CD4-positive, alpha-beta T cell treated with Interferon alpha-2 for 1 hour (primary cell): ENCODE measurements at places on chromosomes 12 and 14.
A peak's percentile ranks its signal among the peaks of the same experiment; 100 is the strongest.

GRCh38 chr14:72454388-72455160, 439.3 kb downstream of the DPF3 start:
- no peak for DNase-seq

DNA sequence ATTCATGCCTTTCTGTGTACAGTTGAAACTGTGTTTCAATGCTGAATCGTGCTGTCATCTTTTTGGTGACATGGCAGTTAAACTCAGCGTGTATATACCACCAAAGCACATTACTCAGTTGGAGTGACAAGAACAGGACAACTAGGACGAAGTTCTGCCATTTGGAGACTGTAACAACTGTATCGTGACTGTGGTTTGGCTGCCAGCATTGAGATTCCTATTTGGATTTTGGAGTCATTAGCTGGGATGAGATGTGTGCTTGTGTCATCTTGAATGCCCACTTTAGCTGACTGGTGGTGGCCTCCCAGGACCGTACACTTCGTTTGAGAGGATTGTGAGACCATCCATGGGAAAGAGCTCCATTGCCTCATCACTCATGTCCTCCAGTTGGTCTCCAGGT, 42.9 kb downstream of the FBXL14 start:
- no peak for DNase-seq

DNA sequence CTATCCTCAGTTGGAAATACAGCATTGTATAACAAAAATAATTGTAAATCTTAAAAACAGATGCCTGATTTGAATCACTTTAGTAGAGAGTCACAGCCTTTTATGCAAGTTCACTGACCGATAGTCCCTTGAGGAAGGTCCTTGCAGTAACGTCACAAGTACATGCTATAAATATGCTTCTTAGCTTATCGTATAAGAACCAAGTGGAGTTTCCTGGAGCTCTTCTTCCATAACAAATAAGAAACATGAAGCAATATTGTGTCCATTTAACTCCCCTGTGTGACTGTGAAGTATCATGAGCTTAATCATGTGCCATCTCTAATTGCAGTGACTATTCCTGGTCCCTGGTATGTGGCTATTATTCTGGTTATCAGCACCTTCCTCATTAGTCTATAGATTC, 107.9 kb downstream of the SLC38A4 start:
- DNase-seq = no peak

- no peak for DNase-seq
These were observed 8.3 kb downstream of the MAP4K5 start for GRCh38 chr14:50524060-50524459.

- DNase-seq = no peak
These were observed 334.9 kb downstream of the RMST start for GRCh38 chr12:97797473-97797872.

- DNase-seq = peak; percentile 97
These were observed at the start of gene OAS2 for GRCh38 chr12:112978163-112979040. TSS of gene OAS2 (plus strand) at chr12:112978519. CDS start at chr12:112978609, 90 bp downstream.

DNA sequence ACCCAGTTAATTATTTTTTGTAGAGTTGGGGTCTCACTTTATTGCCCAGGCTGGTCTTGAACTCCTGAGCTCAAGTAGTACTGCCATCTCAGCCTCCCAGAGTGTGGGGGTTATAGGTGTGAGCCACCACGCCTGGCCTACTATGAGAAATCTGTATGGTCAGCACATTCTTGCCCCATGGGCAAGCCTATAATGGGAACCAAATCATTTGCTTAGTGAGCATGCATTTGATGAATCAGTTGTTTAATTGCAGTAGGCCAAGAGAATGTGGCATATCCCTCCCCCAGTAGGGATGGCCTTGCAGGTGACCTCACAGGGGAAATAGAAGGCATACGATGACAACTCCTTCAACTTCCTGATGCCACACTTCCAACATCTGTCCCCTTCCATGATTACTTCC, 122.7 kb downstream of the DIP2B start:
- DNase-seq = no peak

GRCh38 chr12:70741256-70741655, 104.0 kb upstream of the PTPRB start:
- no peak for DNase-seq

- DNase-seq = peak; percentile 45
These were observed 6.0 kb downstream of the GAPDH start for GRCh38 chr12:6540181-6540877.

DNA sequence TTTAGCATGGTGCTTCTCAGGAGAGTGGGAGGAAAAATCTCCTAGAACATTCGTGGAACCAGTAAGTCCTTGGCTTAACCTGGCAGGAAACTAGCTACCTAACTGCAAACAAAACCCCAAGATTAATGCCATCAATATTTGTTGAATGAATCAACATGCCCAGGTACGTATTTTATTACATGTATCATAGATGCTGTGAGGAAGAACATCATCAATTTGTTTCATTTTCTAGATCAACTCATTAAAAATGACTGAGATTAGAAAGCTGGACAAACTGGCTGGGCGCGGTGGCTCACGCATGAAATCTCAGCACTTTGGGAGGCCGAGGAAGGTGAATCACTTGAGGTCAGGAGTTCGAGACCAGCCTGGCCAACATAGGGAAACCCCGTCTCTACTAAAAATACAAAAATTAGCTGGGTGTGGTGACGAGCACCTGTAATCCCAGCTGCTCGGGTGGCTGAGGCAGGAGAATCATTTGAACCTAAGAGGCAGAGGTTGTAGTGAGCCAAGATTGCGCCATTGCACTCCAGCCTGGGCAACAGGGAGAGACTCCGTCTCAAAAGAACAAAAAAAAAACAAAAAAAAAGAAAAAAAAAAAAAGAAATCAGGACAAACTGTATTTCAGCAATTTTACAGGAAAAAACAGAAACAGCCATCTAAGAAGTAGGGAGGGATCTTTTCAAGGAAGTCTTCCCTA, 88.7 kb downstream of the NTN4 start:
- DNase-seq = no peak

- DNase-seq = no peak
These were observed 654 bp upstream of the SUPT16H start for GRCh38 chr14:21384494-21384851.

DNA sequence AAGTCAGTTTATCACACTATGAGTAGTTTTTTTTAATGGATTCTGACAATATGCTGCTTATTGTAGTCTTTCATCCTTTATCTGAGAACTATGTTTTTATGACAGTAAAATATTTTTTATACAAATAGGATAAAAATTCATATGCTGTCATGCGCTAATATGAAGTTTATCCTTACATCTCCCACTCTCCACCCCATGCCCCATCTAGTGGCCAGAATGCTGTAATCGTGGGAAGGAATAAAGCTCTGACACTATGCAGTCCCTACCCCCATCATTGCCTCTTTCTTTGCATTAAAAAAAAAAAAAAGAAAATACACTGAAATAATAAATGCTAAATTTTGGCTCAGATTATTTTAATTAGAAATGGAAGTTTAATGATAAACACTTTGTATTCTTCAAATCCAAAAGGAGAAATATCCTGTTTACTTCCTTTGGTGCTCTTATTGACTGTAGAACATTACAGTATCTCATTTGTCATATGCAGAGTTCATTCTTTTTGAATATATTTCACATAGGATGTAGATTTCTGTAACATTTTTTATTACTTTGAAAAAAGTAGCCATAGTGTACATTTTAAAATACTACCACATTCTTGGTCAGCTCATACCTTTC, 145.9 kb upstream of the SLCO1C1 start:
- no peak for DNase-seq

DNA sequence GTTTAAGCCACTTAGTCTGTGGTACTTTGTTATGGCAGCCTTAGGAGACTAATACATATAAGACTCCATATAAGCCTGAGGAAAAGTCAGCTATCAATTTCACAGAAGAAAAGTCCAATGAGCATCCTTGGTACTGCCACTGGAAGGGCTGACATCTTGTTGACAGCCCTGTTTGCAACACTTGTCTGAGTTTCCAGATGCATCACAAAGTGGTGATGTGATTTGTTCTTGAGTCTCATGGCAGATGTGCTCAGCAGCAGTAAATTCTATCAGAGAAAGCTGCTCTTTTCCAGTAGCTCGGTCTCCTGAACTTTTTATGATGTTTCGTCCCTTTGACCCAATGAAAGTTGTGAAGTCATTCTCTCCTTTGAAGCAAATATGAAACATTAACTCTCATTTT, 54.3 kb downstream of the STON2 start:
- DNase-seq = no peak

- no peak for DNase-seq
These were observed 30.7 kb downstream of the FLVCR2 start for GRCh38 chr14:75609116-75609515.

GRCh38 chr14:54556535-54556934, 10.4 kb upstream of the SAMD4A start:
- no peak for DNase-seq

- DNase-seq = peak; percentile 76
These were observed 16.4 kb upstream of the ESPL1 start for GRCh38 chr12:53251477-53252348.

DNA sequence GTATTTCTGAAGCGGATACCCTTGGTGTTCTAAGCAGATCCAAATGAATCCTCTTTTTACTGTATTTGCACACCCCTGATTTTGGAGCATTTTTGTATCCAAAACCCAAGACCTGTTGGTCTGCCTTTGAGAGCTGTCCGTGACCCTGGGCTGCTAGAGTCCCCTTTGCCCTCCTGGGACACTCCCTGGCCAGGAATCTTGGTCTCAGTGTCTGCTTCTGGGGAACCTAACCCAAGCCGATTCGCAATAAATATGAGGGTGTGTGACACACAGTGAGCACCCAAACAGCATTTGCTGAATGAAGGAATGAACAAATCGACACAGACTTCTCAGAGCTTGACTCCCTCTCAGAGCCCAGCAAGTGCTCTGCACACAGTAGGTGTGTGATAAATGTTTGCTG, 92.9 kb downstream of the SCARB1 start:
- no peak for DNase-seq

GRCh38 chr14:71070169-71070568, 162.9 kb downstream of the PCNX1 start:
- DNase-seq = no peak

DNA sequence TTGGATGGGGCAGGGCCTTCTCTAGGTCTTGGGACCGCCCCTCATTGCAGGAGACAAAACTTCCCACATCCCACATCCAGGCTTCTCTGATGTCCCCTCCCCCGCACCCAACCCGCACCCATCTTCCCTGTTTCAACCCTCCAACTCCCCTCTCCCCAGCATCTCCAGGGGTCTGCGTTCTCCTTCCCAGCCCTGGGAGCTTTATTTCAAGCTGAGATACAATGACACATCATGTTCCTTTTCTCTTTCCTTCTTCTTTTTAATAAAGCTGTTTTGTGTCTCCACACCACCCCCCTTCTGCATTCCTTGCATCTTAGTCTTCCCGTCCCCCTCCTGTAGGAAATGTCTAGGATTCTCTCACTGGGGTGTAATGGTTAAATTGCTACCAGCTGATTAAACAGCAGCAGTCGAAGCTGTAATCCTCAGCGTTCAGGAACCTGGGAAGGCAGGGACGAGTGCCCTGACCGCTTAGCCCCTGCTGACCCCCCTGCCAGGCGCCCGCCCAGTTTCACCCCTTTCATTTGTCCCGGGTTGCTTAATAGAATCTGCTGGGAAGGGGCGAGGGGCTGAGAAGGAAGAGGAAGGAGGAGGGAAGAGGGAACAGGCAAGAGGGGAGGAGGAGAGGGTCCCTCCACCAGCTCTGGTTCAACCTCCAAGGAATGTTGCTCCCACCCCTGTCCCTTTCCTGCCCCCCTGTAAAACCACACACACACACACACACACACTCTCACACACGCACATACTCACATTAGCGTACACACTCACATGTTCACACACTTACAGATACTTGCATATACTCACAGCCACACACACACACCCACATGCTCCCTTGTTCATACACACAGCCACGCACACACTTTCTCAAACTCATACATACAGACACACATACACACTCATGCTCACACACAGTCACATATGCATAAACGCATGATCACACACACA, 104.5 kb upstream of the MED13L start:
- no peak for DNase-seq

GRCh38 chr14:91257328-91258010, 13.0 kb upstream of the GPR68 start:
- no peak for DNase-seq

- no peak for DNase-seq
These were observed 25.1 kb downstream of the PRKAB1 start for GRCh38 chr12:119692997-119693396.

- no peak for DNase-seq
These were observed 180.7 kb upstream of the PRICKLE1 start for GRCh38 chr12:42770261-42770660.

DNA sequence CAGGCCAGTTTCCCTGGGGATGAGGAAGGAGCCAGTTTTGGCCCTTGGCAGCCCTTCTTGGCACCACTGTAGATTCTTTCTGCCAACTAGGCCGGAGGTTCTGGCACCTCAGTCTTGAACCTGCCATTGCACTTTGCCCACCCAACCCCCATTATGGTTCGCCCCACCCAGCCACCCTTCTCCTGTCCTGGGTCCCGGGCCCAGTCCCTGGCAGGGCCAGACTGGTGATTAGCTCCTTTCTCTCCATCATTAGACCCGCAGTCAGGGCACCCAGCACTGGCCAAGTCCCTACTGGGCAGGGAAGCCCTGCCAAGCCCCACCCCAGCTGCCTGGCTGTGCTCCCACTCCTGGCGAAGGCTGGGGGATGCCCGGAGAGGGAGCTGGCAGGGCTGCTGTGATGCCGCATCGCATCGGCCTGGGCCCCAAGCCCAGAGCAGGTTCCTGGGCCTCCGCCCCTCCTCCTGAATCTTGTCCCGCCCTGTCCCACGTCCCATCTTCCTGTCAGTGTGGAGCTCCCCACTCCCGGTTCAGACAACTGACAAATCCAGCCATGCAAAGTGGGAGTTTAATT, 9.8 kb downstream of the FAM222A start:
- DNase-seq = no peak

DNA sequence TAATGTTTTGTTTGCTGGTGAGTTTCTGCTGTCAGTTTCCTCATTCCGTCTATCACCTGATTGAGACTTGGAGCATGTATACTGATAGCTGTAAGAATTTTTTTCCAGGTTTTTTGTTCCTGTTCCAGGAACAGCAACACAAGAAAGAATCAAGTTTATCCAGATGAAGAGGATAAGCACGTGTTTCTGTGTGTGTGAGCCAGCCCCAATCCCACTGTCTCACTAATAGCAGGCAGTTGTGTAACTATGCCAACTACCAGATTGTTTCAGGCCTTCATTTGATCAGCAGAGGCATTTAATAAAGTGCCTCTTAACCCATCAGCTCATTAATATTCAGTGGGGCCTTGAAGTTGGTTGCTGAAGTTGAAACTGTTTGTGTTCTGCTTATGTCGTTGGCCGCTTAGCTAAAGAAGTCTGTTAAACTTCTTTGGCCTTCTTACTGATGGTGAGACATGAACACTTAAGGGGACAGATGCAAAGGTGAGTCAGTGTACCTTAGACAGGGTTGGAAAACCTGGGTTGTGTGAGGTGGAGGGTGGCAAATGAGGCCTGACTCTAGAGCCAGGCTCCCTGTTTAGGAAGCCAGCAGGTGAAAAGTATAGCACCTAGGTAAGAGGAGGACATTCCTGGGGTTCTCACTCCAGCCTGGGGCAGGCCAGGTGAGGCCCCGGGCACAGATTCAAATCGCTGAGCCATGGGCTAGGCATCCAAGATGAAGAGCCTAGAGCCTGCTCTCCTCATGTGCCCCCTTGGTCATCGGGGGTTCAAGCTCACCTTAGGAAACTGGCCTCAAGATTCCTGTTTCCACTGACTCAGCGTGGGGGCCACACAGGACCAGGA, 3.7 kb downstream of the ANKRD13A start:
- DNase-seq = no peak
